ENCODE measurements at places on chromosomes 12 and 14. TPM values are rescaled to one million over a fixed set of nuclear protein-coding genes. Genes with fewer than 3 reads are reported as not detected.

KCNA1 gene
- total RNA-seq = not detected

MUCL1 gene
- not detected for total RNA-seq

ACOT6 gene
- not detected for total RNA-seq

ACYP1 gene
- total RNA-seq = 8.2 TPM

STON2 gene
- 3.4 TPM for total RNA-seq

AICDA gene
- total RNA-seq = not detected

KRT72 gene
- total RNA-seq = not detected

Measured in glomerular endothelial cell (primary cell).